ENCODE measurements at places on chromosomes 2 and 18.
A peak's percentile ranks its signal among the peaks of the same experiment; 100 is the strongest.

DNA sequence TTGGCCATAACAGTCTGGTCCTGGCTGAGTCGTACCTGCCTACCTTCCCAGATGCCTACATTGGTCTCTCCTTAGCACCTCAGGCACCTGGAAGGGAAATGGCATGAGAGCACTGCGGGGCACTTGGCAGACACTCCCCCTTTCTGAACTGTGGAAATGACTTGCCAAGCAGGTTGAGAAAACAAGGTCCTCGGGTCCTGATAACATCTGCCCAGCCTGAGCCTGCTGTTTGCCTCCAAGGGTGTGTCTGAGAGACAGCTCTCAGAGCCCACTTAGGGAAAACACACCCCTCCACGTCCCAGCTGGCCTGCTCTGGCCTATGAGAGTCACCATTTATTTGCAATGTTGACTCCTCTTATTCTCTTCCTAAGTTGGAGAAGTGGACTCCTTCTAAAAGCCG lies 10.5 kb downstream of the FAM110C start:
- DNase-seq: no peak

- DNase-seq: no peak
Observed at GRCh38 chr2:69171116-69171896, 158.3 kb downstream of the ANTXR1 start.

DNA sequence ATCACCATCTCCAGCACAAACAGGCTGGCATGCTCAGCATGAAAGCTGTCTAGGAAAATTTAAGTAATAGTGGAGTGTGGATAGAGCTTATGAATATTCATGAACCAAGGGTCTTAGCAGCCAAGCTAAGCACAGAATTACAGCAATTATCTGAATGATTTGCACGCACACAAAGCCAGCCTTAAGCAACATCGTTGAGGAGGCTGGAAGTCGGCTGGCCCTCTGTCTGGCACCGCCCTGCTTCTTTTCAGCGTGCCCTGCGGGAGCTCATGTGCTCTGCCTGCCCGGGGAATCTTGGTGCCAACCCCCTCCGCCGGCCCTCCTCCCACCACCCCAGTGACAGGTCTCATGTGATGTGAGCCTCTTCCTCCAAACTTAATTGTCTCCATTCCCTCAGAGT lies 540.1 kb downstream of the CMPK2 start:
- DNase-seq: no peak

DNA sequence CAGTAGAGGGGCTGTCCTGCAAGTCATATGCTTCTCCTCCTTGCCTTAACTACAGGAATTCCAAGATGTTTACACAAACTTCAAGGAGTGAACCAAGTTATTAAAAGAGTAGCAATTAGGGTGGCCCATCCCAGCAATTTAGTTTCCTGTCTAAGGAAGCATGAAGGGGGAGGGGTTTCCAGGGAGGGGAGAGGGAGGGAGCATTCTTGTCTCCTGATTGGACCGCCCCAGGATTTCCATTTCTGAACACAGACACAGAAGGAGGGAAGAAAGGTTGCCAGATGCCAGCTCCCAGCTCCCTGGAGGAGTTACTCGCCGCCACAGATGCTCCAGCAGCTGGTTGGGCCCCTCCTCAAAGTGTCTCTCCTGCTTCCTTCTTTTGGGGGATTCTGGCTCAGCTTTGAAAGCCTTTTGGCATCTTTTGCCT lies 107.6 kb downstream of the TRIB2 start:
- peak; percentile 34 for DNase-seq

DNA sequence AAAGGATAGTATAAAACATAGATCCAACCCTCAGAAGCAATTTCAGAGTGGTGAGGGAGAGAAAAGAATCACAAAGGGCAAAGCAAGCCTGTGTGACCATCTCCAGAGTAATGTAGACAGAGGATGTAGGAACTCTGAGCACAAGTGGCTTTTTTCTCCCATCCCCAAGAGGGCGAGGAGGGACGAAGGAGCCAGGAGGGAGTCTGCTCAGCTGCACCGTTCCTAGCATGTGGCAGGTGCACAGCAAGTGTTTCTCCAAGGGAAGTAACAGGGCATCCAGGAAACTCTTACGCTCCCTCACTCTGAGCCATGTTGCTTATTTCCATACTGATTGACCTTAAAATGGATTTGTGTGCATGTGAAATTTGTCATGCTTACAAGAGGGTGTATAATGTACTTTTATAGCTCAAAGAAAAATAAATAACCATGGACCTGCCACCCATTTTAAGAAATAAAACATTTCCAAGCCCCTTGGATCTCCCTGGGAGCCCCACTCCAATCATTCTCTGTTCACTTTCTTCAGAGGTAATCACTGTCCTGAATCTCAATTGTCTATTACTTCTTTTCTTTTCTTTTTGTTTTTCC lies 37.8 kb upstream of the SEC11C start:
- DNase-seq: no peak

DNA sequence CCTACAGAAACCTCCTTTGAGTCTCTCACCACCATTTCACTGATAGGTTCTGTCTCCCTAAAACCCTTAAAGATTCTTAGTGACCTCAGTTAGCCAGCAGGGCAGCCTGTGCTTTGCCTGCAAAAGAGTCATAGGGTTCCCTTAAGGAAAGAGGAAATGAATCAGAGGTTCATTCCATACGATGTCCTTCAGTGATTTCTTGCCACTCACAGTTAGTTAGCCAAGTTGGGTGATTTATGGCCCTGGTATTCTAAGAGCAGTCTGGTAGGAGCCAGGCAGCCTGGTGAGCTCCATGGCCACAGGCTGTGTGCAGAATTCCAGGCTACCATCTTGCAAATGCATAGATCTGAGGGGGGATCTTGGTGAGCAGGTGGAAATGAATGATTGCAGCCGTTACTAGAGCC lies 18.7 kb upstream of the CCBE1 start:
- DNase-seq: peak; percentile 95

- DNase-seq: peak; percentile 12
Observed at GRCh38 chr2:100529900-100530299, 32.9 kb upstream of the PDCL3 start.

DNA sequence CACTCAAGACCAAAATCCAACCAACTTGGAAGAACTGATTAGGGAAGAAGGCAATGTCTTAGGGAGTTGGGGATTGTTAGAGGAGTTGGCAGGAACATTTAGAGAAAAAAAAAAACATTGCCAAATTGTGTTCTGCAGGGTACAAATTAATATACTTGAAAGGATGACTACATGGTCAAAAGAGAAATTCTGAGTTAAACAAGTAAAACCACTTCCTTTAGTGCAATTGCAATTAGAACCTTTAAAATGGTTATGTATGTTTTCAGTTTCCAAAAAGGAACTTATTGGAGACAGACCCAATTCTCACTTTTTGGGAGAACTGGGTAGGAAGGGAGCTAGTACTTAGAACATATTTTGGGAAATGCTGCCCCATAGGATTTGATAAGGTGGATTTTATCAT lies 137.9 kb downstream of the GPD2 start:
- DNase-seq: no peak
